Activated naive CD8-positive, alpha-beta T cell treated with anti-CD3 and anti-CD28 coated beads, Interleukin-2, amount 50 U/mL, for 16 hours (primary cell): ENCODE measurements at places on chromosomes 4 and X.

- no peak for DNase-seq
Measured at GRCh38 chr4:169582203-169582602, 30.2 kb downstream of the NEK1 start.

GRCh38 chr4:119690871-119691270, 62.3 kb upstream of the PDE5A start:
- no peak for DNase-seq

DNA sequence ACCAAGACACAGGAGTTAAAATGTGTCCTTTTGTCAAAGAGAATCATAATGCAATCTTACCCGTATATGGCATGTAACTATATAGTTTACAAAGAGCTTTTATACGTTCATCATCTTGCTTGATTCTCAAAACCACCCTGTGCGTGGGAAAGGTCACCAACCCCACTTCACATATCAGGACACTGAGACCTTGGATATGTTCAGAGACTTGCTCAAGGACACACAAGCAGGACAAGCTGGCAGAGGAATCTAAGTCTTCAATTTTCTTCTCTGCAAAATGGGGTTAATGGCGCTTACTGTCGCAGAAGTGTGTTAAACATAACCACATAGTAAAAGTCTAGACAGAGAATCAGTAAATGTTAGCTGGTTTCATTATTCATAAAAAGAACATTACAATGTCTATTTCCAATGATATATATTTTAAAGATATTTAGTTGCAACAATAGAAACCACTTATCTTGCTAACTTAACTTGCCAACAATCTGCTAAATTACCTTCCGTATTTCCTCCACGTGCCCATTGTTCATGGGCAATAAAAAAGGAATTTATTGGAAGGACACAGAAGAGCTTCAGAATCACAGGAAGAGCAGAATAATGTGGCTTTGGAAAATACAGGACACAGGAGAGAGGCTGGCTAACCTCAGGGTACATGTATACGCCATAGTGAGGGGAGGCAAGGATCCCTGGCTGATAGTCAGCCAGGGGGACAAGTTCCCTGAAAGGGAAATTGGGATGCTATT, 64.6 kb upstream of the TAPT1 start:
- DNase-seq = no peak

- no peak for DNase-seq
Measured at GRCh38 chr4:5895287-5895686, 2.4 kb upstream of the CRMP1 start.

GRCh38 chr4:5959211-5959982, 58.8 kb downstream of the C4orf50 start:
- no peak for DNase-seq

- DNase-seq = no peak
Measured at GRCh38 chrX:71191248-71191647, 31.8 kb upstream of the GJB1 start.

- no peak for DNase-seq
Measured at GRCh38 chr4:174134361-174134760, 149.1 kb downstream of the FBXO8 start.

GRCh38 chrX:11760958-11761357, 2.9 kb downstream of the MSL3 start:
- DNase-seq = no peak

DNA sequence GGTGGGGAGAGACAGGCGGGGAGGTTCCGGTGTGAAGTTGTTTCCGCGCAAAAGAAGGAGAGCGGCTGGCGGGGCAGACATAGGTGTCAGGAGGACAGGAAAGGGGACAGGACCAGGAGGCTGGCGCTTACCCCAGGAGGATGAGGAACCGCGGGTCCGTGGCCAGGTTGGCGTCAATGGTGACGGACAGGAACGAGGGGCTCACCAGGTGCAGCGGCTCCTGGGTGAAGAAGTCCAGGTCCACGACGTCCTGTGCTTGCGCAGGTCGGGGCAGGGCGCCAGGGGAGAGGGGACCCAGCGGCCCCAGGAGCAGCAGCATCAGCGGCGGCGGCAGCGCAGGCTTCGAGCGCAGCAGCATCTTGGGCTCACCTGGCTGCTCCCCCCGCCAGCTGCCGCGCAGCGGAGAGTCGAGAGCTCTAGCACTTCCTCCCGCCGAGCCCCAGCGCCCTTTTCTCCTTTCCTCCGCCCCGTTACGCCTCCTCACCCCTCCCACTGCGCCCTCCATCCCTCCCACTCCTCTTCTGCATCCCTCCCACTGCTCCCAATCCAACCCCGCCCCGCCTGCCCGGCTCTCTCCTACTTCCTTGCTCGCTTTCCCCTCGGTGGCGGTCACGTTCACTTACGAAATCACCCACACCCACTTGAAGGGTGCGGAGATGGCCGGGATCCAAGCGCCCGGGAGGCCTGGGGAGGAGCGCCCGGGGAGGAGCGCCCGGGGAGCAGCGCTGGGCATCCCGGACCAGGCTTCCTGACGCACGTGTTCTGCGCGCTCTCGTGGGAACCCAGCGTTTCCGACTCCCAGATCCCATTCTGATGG, at the start of gene HPSE:
TSS of gene HPSE (minus strand) at position 424 of the 817 bp plus-strand sequence. CDS start at position 358, 66 bp downstream.
- peak; percentile 14 for DNase-seq

DNA sequence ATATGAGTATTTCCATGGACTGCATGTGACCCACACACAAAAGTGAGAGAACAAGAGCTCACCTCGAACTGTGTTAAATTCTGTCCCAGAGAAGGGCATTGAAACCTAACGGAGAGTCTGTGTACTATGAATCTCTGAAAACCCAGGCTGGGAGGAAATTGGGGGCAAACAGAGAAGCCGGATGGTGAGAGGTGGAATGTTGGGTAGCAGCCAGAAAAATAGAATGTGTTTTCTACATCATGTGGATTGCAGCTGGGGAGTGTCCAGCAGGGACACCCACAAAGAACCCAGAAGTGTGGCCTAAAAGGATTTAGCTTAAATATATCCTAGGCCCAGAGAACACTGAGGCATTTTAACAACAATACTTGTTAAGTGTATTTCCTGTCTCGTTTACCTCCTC, 38.6 kb downstream of the MND1 start:
- DNase-seq = no peak

GRCh38 chr4:133598779-133599178, 449.7 kb downstream of the PCDH10 start:
- no peak for DNase-seq

- no peak for DNase-seq
Measured at GRCh38 chr4:169142906-169143305, 127.8 kb downstream of the SH3RF1 start.

- DNase-seq = no peak
Measured at GRCh38 chr4:12612876-12613275, 871.3 kb downstream of the RAB28 start.
